ENCODE measurements at places on chromosomes 3 and 15.

DNA sequence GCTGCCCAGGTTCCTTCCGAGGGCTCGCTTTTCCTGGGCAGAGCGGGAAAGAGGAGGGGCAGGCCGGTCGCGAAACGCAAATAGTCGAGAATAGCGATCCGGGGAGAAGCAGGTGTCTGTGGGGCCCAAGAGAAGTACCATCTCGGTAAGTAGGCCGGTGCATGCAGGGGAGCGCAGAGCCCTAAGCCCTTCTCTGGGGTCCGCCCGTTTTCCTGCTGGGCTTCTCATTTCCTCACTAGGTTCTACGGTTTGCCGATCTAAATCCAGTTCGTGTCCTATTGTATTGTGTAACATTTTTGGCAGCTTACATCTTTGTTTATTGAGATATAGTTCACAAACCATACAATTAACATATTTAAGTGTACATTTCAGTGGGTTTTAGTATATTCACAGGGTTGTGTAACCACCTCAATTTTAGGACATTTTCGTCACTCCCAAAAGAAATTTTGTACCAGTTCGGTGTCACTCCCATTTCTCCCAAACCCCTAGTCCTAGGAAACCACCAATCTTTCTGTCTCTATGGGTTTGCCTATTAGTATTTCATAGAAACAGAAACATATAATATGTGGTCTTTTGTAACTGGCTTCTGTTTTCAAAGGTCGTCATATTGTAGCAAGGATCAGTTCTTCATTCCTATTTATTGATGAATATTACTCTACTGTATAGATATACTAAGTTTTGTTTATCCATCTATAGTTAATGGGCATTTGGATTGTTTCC lies 6.8 kb upstream of the TRIM69 start:
- DNase-seq, result no peak

- no peak for DNase-seq
Observed at GRCh38 chr3:107589454-107589853, 66.7 kb downstream of the BBX start.

- no peak for DNase-seq
Observed at GRCh38 chr3:22156868-22157267, 405.9 kb upstream of the ZNF385D start.

DNA sequence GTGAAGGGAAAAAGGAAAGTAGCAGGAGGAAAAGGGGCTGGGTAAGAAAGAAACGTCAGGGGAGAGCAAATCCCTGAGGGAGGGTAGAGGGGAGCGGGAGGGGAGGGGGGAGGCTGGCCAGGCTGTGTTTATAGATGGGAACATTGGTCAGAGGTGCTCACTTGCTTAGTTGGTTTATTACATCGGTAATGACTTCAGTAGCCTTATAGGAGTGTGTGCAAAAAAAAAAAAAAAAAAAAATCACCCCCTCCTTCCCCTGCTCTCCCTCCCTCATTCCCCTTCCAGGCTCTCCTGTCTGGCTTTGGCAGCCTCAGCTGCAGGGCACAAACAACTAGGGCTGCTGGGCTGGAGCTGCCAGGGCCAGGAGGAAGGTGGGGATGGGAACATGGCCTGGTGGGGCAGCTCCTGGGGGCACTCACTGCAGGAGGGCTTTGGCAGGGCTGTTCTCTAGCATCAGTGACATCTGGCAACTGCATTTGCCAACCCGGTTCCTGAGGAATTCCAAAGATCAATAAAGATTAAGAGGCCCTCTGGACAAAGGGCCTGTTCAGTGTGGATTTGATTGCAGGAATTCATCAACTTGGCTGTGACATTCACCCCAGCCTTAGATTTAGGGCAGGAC lies 334.5 kb upstream of the FRG2C start:
- DNase-seq, result no peak

- no peak for DNase-seq
Observed at GRCh38 chr3:196624907-196625306, 14.6 kb upstream of the NRROS start.

Data from stimulated activated CD8-positive, alpha-beta memory T cell treated with anti-CD3 and anti-CD28 coated beads, Interleukin-4, amount 100 ng/mL, for 1 hour (primary cell).